ENCODE measurements at places on chromosomes 16 and 17.

DNA sequence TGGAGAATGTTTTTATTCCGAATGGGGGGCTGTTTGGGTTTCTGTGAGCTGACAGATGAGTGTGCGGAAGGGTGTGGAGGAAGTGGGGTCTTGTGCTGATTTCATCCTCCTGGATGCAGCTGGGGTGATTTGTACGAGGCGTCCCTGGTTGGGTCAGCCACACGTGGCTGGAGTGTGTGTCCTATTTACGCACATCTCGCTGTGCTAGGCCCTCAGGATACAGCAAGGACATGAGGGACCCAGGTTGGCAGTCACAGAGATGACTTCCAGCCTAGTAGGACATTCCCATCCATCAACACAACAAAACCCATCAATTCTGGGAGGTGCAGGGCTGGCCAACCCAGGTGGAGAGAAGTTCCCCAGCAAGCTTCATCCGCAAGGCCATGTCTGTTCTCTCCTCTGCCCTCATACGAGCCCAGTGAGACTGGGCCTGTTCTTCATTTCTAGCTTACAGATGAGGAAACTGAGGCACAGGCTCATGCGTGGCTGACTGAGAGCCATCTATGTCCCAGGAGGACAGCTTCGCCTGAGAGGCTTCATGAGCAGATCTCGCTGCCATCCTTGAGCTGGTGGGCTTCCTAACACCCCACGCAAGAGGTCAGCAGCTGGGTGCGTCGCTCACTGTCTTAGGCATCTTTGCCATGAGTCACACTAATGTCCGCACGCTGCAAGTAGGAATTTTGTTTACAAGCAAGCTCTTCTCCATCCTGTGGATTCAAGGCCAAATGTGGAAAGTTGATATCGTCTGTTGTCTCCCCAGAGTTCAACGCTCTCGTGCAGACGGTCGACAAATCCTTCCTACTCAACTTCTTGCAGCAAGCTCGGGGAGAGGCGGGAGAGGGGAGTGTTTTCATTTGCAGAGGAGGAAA lies 24.4 kb downstream of the IRF8 start:
- no peak for DNase-seq

- DNase-seq: no peak
These were observed 36.6 kb downstream of the GRIN2A start for GRCh38 chr16:10145542-10146035.

- no peak for DNase-seq
These were observed 155.8 kb upstream of the GSE1 start for GRCh38 chr16:85457366-85457765.

- DNase-seq: no peak
These were observed 49.4 kb downstream of the ADAMTS18 start for GRCh38 chr16:77385481-77385880.

- DNase-seq: no peak
These were observed 51.7 kb downstream of the ASIC2 start for GRCh38 chr17:33241390-33241789.

DNA sequence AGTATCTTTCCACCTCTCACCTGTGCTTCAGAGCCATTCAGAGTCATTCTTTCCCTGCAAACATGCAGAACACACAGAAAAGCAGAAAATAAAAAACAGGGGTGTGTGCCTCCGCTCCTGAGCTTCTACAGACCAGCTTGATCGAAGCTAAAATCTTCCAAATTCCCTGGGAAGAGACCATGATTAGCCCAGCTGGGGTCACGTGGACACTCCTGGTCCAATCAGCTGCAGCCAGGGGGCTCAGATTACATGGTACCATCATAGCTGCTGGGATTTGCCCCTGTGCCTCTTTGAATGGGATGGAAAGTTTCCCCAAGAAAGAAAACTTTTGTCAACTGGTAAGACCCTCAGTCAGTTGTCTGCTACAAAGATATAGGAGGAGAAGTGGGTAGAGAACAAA lies 159.9 kb downstream of the TMEM114 start:
- DNase-seq: no peak

DNA sequence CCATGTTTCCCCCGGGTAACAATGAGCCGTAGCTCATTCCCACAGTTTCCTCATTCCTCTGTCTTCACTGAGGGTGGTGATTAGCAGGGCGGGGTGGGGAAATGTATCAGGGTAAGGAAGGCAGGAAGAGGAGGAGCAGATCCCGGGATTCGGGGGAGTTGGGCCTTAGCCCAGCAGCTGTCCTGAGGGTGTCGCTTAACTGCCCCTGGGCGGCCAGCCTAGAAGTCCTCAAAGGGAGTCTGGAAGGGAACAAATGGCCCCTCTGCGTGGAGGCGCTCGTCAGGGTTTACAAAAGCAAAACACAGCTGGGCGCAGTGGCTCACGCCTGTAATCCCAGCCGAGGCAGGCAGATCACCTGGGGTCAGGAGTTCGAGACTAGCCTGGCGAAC lies 14.3 kb downstream of the MLYCD start:
- DNase-seq: no peak

DNA sequence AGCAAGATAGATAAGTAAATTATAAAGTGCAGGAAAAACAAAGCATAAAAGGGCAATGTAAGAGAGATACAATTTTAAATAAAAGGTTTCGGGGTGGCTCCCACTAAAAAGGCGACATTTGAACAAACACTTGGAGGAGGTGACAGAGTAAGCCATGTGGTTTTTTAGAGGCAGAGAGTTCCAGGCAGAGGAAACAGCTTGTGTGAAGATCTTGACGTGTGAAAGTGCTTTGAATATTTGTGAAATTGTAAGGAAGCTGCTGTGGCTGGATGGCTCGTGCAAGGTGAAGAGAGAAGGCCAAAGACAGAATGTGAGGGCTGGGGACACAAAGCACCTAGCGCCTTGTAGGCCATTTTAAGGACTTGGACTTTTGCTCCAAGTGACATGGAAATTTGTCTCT lies 28.6 kb upstream of the HYDIN start:
- DNase-seq: no peak

DNA sequence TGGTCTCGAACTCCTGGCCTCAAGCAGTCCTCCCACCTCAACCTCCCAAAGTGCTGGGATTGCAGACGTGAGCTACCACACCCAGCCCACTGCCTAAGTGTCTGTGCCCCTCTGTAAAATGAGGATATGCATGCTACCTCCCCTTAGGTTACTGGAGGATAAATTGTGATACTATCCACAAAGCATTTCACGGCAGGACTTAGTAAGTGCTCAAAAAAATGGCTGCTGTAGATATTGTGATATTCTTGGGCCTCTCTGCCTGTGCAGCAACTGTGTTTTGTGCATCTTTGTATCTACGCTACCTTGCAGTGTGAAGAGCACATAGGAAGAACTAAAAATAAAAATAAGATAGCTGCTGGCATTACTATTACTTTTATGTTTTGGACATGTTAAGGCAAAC lies 1.9 kb upstream of the CASKIN1 start:
- no peak for DNase-seq

DNA sequence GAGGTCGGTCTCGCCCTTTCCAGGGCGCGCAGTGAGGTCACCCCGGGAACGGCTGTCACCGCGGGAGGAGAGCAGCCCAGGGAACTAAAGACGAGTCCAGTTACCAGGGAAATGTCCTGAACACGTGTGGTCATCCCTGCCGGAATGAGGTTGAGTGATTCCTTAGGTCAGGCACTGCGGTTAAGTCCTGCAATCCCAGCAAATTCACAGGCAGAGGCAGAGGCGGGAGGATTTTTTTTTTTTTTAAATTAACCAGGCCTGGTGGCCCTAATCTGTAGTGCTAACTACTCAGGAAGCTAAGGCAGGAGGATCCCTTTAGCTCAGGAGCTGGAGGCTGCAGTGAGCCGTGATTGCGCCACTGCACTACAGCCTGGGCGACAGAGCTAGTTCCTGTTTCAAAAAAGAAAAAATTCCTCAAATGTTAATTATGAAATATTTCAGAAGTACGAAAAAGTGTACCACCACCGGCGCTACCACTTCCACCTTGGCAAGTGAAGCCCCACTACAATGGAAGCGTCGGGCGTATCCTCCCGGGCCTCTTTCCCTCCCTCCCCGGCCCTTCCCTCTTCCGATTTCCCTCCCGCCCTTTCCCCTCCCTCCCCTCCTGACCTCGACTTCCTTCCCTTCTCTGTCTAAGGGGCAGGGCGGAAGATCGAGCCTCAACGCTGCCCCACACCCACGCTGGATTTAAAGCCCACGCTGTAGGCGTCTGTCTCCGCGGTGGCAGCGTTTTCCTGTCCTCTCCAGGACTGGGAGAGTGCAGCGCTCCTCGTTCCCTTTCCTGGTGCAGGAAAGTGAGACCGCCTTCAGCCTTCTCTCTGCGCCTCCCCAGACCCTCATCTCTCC lies 27.3 kb downstream of the SLFN11 start:
- no peak for DNase-seq

GRCh38 chr16:17257426-17258023 lies 213.2 kb downstream of the XYLT1 start:
- no peak for DNase-seq

DNA sequence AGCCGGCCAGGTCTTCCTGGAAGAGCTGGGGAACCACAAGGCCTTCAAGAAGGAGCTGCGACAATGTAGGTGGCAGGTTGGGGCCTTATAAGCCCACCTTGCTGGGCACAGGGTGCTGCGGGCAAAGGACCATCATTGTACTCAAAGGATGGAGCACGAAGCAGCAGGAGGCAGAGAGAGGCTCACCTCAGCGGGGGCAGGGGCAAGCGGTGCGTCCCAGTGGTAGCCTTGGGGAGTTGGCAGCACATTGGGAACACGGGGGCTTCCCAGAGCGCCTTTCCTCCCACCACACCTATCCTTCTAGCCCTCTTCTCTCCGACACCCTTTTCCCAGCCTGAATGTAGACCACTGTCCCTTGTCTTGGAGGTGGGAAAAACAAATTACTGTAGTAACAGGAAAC lies 2.1 kb downstream of the CNP start:
- no peak for DNase-seq

DNA sequence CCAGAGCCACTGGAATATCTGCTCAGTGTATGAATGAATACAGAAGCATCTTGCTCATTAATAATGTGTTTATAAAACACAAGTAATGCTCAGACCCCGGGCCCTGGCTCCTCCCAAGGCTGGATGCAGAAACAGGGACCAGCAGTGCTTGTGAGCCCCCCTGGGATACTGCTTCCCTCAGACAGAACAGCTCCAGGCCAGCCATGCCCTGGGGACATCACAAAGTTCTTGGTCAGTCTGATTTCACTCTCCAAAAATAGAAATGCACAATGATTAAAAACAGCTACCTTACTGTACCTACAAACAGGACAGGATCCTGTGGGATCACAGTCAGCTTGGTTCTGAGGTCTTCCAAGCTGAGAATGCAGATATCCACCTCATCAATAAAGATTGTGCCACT lies 68.2 kb downstream of the ABCC12 start:
- DNase-seq: no peak

GRCh38 chr17:77569846-77570564 lies 388.5 kb upstream of the TNRC6C start:
- DNase-seq: no peak

GRCh38 chr17:29628644-29629043 lies 5.9 kb upstream of the CORO6 start:
- no peak for DNase-seq

- DNase-seq: no peak
These were observed 545 bp downstream of the ARHGAP17 start for GRCh38 chr16:25014500-25015147.

DNA sequence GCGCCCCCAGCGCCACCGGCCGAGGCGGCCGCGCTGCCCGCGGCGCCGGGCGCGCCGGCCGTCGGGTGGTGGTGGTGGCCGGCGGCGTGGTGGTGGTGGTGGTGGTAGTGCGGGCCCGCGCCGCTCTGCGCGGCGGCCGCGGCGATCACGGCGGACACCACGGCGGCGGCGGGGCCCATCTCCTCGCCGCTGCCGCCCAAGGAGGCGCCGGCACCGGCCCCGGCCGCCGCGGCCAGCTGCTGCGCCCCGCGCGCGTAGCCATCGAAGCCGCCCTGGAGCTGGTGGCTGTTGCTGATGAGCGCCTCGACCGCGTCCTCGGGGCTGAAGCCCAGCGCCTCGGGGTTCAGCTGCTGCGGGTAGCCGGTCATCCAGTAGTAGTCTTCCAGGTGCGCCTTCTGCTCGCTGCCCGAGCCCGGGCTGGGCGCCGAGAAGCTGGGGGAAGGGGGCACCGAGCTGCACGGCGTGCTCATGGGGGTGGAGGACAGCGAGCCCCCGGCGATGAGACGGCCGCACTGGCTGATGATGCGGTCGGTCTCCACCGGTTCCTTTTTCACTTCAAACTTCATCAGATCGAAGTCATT lies 1.2 kb downstream of the MAF start:
- DNase-seq: no peak

GRCh38 chr16:53864819-53865493 lies 161.0 kb downstream of the FTO start:
- no peak for DNase-seq

- DNase-seq: no peak
These were observed 55.9 kb downstream of the WDR45B start for GRCh38 chr17:82592289-82592766.

- no peak for DNase-seq
These were observed 167.7 kb downstream of the XYLT1 start for GRCh38 chr16:17303101-17303500.

DNA sequence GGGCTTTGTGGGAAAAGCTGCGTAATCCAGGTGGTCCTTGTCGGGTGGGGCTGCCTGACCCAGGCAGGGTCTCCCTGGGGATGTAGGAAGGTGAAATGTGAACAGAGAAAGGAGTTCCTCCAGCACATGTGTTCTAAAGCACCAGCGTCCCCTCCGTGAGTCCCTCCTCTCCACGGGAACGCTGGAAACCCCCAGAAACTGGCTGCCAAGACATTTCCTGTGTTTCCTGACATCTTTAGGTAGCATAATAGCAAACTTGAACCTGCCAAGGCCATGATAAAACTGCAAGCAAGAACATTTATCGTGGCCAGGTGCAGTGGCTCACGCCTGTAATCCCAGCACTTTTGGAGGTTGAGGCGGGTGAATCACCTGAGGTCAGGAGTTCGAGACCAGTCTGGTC lies 12.6 kb upstream of the PYDC1 start:
- no peak for DNase-seq

- no peak for DNase-seq
These were observed 92.0 kb downstream of the CYLD start for GRCh38 chr16:50833929-50834328.

- DNase-seq: no peak
These were observed 19.1 kb upstream of the NCBP3 start for GRCh38 chr17:3865176-3865575.

DNA sequence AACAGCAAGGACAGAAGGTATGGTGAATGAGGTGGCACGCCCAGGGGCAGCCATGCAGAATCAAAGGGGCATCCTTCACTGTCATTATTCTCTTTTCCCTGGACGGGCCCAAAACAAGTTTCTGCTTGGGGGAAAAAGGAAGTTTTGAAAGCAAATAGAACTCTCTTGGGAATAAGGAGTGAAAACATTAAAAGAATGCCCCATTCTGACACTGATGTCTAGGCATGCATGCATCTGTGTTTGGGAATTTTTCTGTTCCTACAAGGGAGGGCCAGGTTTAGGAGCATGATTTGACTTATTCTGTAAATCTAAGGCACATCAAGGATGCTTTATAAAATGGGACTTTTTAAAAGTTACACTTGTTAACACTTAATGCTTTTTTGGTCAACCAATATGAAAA lies 34.3 kb upstream of the SLC12A3 start:
- no peak for DNase-seq

GRCh38 chr16:7422036-7422888 lies 89.6 kb downstream of the RBFOX1 start:
- no peak for DNase-seq

GRCh38 chr16:81241706-81242105 lies 3.2 kb downstream of the BCO1 start:
- DNase-seq: no peak
